Stimulated activated CD8-positive, alpha-beta memory T cell treated with anti-CD3 and anti-CD28 coated beads, Interleukin-15, amount 100 ng/mL, for 4 hours (primary cell): ENCODE measurements at places on chromosomes 1 and 21.
A peak's percentile ranks its signal among the peaks of the same experiment; 100 is the strongest.

GRCh38 chr1:10693497-10694273, 102.8 kb downstream of the CASZ1 start:
- peak; percentile 26 for DNase-seq

DNA sequence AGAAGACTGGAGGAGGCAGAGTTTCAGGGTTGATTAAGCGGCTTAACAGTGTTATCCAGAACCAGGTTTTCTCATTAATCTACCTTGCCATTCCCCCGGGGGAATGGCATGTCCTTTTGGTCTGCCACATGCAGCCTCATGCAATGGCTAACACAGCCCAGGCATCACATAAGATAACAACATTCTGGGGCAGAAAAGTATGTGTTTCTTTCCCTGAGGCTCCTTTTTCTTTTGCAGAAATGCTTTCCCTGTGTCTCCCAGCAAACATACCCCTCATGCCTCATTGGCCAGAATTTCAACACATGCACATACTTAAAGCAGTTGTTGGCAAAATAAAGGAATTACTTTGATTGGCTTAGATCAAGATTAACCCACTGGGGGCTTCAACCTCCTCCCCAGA, 98.6 kb downstream of the OMA1 start:
- DNase-seq = no peak

GRCh38 chr21:15732290-15732995, 2.7 kb downstream of the USP25 start:
- no peak for DNase-seq

DNA sequence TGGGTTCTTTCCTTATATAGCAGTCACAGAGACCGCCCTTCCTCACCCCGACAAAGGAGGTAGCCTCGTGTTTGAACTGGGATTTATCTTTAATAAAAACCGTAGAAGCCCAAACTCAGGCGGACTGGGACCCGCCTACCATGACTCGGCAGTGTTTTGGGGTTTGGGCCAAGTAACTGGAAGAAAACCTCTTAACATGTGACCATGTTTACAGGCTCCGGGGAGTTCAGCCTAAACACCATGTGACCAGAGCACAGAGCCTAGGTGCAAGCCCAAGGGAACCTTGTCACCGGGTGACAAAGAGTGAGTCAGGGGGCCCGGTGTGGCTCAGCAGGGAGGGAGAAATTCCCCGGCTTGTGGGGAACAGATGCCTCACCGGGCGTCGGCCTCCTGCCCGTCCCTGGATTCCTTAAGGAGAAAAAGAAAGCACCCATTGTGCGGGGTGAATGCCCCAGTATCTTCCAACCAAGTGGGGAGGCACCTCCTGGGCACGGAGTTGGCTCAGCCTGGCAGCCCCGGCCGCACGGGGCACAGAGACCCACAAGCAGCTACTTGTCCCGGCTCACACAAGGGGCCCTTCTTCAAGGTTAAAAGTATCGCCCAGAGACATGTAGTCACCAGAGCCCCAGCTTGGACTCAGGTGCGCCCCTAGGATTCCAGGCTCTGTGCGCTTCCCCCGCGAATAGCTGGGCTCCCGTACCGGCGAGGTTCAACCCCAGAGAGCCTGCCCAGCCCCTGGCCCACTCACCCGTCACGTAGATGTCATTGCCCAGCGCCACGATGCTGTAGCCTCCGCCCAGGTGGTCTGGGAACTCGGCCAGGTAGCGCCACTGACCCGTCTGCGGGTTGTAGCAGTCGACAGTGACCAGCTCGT, 1.4 kb downstream of the KLHL21 start:
- DNase-seq = peak; percentile 61

- DNase-seq = no peak
Observed at GRCh38 chr1:161480381-161481035, 24.7 kb upstream of the FCGR2A start.

DNA sequence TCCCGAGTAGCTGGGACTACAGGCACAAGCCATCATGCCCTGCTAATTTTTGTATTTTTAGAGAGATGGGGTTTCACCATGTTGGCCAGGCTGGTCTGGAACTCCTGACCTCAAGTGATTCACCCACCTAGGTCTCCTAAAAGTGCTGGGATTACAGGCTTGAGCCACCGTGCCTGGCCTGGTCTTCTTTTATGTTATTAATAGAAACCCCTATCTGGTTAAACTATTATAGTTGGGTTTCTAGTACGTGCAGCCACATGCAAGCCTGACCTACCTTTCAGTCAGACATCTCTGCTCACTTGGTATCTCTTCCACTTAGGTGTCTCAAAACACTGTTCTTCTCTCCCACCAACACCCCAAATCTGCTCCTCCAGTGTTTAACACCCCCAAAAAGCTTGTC, 34.4 kb downstream of the PSEN2 start:
- no peak for DNase-seq

DNA sequence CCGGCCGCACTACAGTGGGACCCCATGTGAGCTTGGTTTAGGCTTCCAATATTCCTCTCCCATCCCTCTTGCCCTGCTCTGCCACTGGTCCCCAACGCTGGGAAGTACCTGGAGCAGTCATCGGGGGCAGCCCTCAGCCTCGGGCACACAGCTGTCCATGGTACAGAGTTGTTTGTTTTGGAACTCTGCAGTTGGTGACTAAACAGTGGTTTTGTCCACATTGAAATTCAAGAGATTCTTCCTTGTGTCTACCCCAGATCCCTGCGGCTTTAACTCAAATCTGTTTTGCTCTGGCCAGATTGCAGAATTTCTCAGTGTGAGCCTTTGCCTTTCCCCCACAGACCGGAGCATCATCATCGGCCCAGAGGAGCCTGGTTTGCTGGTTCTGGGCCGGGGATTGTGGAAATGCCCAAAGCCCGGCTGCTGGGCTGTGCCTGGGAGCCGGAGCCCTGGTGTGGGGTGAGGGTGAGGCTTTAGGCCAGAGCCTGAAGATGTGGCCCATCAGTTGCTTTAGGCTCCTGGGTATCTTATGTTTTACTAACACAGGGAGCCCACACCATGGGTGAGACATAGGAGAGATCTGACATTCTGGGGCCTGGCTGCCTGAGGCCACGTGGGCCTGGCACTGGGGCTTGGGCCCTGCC, 93.2 kb downstream of the ARHGEF10L start:
- no peak for DNase-seq

GRCh38 chr1:203214871-203215270, 14.6 kb downstream of the CHIT1 start:
- no peak for DNase-seq

GRCh38 chr1:97298966-97299365, 577.4 kb downstream of the PTBP2 start:
- no peak for DNase-seq

DNA sequence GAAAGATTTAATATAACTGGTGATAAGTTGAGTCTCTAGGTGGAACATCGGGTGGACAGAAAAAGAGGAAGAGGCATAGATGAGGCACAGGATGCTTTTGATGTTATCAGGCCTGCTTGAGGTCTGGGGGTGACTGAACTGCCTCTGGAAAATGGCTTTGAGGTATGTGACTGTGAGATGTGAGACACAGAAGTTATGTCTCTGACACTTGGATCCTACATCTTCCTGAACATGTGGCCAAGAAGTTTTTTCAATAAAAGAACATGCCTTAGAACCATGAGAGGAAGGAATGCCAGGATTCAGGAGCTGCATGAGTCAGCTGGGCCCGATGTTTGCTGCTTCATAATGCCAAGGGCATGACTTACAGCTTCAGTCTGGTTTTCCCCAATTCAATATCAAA, 11.5 kb upstream of the AIM2 start:
- DNase-seq = no peak

DNA sequence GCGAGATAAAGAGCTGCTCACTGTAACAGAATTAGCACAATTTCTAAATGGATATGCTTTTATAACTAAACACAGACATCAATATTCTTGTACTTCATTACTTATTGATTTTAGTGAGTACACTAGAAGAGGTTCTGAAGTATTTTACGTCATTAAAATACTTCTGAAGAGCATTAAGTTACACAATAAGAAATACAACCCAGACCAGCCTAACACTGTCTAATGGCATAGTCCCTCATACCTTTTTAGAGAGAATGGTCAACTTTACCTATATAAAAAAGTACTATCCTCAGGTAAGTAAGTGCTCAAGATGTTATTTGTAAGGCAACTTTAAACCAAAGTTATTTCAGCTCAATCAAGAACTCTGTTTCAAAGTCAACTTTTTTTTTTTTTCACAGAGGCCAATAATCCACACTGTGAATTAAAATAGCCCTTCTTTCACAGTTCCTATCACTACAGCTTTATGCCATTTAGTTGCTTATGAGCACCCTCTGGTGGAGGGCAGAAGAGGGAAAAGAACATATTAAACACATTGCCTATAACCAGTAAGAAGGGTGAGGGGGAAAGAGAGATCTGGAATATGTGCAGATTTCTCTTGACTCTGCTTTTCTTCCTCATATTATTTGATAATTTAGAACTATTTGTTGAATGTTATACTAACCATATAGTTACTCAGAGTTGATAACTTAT, 182.1 kb upstream of the DMRTA2 start:
- DNase-seq = no peak

DNA sequence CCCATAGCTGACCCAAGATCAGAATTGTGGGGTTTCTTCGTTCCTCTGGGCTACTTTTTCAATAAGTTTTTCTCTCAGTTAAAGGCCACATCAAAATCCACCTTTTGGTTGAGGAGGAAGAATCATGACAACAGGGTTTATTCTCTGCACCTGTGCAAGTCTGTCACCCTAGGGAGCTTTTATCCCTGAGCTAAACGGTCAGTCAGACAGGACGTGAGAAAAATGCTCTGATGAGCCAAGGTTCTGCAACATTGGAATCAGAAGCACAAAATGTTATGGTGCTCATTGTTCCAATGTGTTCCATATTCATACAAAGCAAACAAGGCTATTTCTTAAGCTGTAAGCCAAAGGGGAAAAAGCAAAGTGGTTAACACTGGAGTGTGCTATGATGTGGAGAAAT, 7.4 kb upstream of the ERICH3 start:
- DNase-seq = no peak

- DNase-seq = no peak
Observed at GRCh38 chr1:154623358-154623757, 15.4 kb upstream of the ADAR start.

- DNase-seq = no peak
Observed at GRCh38 chr21:31198575-31198974, 145.5 kb downstream of the TIAM1 start.

- no peak for DNase-seq
Observed at GRCh38 chr1:7196036-7196911, 411.0 kb downstream of the CAMTA1 start.

GRCh38 chr1:40411294-40411693, 37.8 kb downstream of the SMAP2 start:
- DNase-seq = no peak

GRCh38 chr1:63322944-63323864, 837 bp downstream of the FOXD3 start:
- no peak for DNase-seq

DNA sequence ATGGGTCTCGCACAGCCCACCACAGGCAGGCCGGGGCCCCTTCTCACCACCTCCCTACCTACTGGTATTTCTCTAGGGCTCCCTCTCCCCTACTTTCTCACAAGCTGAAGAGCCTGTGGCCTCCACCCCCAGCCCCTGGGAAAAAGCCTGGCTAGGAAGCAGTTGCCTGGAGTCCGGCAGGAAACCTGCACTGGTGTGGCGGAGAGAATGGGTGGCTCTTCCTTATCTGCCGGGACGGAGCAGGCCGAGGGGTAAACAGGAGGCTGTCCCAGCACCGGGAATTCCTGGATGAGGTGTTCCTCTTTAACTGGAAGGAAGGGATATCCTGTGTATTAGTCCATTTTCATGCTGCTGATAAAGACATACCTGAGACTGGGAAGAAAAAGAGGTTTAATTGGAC, 125.8 kb downstream of the TLR5 start:
- no peak for DNase-seq

- no peak for DNase-seq
Observed at GRCh38 chr1:151779852-151780251, 10.4 kb downstream of the TDRKH start.

DNA sequence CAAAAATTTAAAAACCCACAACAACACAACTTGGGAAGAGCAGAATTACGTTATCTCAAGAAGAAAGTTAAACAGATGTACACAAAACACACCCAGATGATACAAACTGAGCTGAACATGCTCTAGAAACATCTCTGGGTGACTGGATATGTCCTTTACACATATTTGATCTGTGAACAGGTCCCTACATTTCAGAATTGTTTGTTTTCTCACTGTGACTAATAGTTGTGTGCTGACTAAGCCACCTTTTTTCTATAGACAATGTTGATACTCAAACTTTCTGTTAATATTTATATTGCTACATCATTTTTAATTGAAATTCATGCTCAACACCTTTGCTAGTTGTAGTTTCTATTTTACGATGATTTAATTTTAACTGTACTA, 1.0 kb upstream of the F11R start:
- no peak for DNase-seq

DNA sequence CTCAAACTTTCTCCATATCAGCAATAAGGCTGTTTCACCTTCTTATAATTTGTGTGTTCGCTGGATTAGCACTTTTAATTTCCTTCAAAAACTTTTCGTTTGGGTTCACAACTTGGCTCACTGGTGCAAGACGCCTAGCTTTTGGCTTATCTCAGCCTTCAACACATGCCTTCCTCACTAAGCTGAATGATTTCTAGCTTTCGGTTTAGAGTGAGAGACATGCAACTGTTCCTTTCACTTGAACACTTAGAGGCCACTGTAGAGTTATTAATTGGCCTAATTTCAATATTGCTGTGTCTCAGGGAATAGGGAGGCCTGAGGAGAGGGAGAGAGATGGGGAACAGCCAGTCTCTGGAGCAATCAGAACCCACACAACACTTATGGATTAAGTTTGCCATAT, 41.2 kb upstream of the IFNLR1 start:
- no peak for DNase-seq

- no peak for DNase-seq
Observed at GRCh38 chr1:205013683-205014367, 29.2 kb upstream of the CNTN2 start.

DNA sequence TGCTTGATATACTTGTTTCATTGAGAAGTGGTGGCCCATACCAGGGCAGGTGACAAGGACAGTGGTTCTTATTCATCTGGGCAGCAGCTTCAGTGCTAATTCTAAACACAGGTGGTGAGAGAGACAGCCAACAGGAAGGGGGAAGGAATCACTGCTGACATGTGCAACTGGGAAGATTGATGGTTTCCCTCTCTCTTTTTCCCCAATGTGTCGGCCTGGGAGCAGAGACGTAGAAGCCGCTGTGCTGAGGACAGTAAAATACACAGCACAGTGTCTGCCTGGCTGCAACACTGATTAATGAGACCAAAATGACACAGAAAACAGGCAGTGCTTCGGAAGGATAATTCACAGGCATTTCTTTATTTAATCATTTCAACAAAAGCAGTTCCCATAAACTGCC, 48.8 kb downstream of the WARS2 start:
- DNase-seq = no peak

- DNase-seq = no peak
Observed at GRCh38 chr1:8329439-8329838, 11.5 kb downstream of the SLC45A1 start.
